ENCODE measurements at places on chromosomes 6 and 20. TPM values are rescaled to one million over a fixed set of nuclear protein-coding genes. Genes with fewer than 3 reads are reported as not detected.

The RNF144B gene
- 36.4 TPM for total RNA-seq

The TRIM40 gene
- total RNA-seq, result not detected

The IPCEF1 gene
- total RNA-seq, result not detected

The EEF1E1 gene
- total RNA-seq, result 74.9 TPM

GRCh38 chr6:129186988-129187387 lies 304.1 kb downstream of the LAMA2 start:
- no peak for DNase-seq

GRCh38 chr20:58753267-58753921 lies 60.8 kb downstream of the NPEPL1 start:
- no peak for DNase-seq

- DNase-seq, result no peak
These were observed 6.4 kb downstream of the FGD2 start for GRCh38 chr6:37011656-37012378.

DNA sequence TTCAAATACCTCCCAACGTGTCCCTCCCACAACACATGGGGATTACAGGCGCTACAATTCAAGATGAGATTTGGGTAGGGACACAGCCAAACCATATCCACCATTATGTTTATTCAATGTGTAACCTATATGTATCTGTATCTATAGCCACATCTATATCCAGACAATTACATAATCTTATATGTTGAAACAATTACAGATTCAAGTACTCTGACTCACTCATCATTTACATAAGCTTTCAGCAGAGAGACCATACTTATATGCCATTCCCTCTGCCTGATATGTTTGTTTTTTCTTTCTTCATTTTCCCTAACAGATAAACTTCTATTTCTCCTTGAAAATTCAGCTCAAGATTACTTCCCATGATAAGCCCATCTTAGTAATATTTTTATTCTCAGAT lies 163.6 kb downstream of the LAMA2 start:
- DNase-seq, result no peak

DNA sequence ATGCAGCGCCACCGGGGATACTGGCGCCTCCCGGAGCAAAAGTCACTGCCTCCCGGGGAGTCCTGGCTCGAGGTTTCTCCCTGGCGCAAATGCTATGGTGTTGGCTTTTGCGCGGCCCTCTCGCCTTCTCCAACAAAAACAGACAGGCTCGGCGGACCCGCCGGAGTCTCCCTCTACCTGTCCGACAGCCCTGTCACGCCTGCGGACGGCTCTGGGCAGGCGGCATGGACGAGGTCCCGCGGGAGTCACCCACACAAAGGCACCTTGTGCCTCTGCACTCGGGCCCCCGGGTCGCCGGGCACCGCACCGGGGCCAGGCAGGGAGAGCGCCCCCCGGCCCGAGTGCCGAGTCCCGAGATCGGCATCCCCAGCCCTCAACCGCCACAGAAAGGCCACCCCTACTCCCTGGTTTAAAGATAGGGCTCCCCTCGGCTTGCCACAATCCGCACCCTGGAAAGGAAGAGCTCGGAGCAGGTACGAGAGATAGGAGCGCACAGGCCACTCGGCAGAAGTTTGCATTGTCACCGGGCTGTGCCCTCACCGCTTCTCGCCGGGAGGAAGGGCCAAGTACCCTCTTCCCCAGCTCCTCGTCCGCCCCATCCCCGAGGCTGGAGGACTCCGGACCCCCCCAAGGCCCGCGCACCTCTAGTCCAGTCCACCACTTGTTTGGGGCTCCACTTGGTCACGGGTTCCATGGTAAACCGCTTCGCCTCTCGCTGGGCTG lies 903 bp downstream of the CNKSR3 start:
- no peak for DNase-seq

DNA sequence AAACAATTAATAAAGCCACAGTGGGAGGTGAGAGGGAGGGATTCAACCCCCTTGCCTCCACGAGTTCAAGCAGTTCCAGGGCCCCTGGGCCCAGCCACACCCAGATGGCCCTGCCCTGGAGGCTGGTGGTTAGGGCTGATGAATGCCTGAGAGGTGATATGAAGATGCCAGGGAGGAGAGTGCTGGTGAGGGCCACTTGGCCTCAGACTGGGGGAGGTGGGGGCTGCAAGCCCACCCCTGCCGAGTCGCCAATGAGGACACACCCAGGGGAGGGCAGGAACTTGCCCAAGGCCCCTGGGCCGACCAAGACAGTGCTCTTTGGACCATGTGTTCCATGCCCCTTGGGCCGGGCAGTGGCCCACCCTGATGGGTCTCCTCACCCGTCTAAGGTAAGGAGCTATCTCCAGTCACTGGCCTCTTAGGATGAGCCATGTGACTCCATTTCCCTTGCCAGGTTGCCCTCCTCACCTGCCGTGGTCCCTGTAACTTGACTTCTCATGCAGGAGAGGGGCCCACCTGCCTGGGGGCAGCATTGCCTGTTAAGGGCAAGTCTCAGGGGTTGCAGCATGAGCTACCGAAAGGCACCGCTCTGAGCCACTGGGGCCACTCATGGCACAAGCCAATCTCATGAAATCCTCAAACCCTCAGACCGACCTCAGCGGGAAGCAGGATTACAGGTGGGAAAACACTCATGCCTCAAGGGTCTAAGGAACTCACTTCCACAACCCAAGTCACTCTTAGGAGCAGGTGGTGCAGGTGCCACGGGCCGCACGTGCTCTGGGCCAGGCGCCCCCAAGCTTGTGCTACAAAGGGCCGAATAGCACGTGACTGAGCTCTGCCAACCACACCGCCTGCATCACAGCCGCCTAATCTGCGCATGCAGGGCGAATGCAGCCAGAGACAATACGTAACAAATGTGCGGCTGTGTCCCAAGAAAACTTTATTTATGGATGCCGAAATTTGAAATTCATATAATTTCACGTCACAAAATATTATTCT lies 147.4 kb upstream of the MLN start:
- no peak for DNase-seq

GRCh38 chr20:25600632-25601031 lies 15.3 kb upstream of the NINL start:
- DNase-seq, result no peak

DNA sequence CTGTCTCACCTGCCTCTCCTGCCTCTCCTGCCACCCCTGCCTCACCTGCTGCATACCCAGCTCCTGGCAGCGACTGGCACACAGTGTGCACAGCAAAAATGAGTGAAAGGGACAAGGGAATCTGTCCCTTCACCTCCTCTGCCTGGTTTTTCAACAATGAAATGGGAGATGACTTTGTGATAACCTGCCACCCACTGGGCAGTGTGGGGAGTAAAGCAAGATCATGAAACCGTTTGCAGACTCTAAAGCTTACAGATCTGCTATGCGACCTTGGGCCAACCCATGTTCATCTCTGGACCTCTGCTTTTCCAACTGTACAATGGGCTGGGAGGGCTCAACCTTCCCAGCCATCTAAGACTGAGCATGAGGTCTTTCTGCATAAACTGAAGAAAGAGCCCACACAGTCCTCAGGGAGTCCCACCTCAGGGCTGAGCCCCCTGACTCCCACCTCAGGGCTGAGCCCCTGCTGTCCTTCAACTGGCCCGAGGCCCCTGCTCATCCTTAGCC lies 81.1 kb downstream of the RIPOR3 start:
- peak; percentile 43 for DNase-seq

DNA sequence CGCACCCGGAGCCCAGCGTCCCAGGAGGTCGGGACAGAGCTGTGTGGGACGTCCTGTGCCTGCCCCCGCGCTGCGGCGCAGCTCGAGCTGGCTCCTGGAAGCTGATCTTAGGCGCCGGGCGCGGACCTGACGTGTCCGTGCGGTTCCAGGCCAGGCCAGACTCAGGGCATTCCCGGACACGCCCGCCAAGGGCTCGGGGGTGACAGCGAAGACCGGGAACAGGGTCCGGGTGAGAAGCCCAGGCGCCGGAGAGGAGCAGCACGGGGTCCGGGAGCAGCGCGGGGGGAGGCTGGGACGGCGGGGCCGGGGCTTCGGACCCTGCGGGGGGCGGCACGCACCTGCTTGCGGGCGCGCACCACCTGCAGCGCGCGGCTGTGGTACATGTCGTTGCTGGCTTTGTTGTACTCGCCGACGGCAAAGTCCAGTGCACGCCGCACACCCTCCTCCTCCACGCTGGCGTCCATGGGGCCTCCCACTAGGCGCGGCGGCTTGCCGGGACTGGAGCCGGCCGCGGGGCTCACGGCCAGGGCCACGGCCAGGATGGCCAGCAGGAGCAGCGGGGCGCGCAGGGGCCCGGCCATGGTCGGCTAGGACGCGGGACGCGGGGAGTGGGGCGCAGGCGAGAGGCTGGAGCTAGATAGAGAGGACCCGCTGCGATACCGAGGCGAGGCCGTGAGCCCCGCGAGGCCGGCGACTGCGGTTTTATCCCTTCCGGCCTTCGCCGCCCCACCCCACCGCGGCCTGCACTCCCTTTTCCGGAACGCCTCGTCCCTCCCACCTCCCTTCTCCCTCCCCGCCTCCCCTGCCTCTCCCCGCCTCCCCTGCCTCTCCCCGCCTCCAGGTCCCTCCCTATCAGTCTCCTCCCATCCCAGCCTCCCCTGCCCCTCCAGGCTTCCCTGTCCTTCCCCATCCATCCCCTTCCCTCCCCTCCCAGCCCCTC lies at the start of gene CST3:
CST3 (minus strand) TSS at position 674 of the 940 bp plus-strand sequence; CDS start at position 581, 93 bp downstream.
- DNase-seq, result no peak

All from Karpas-422 (cell line).